ENCODE measurements at places on chromosomes 13 and 19.

- peak; percentile 67 for DNase-seq
These were observed 108.7 kb upstream of the MBNL2 start for GRCh38 chr13:97113231-97114001.

- no peak for DNase-seq
These were observed 54.6 kb upstream of the URI1 start for GRCh38 chr19:29887442-29887855.

GRCh38 chr19:8307400-8307964 lies 676 bp downstream of the CD320 start:
- DNase-seq = no peak

- DNase-seq = no peak
These were observed 687.4 kb downstream of the DIAPH3 start for GRCh38 chr13:59476366-59476765.

GRCh38 chr13:101417043-101417406 lies 717 bp upstream of the NALCN start:
- peak; percentile 42 for DNase-seq

- DNase-seq = no peak
These were observed 4.9 kb upstream of the SGCG start for GRCh38 chr13:23175920-23176319.

DNA sequence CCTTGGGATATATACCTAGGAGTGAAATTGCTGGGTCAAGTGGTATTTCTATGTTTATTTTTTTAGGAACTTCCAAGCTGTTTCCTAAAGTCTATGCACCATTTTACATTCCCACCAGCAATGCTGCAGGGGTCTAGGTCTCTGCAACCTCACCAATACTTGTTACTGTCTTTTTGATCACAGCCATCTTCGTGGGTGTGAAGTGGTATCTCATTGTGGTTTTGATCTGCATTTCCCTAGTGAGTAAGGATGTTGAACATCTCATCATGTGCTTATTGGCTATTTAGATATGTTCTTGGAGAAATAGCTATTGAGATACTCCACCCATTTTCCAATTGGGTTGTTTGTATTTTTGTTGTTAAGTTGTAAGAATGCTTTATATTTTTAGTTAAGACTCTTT lies 2.7 kb downstream of the OR10H2 start:
- DNase-seq = no peak

GRCh38 chr19:3106509-3107141 lies 12.5 kb downstream of the GNA11 start:
- no peak for DNase-seq

DNA sequence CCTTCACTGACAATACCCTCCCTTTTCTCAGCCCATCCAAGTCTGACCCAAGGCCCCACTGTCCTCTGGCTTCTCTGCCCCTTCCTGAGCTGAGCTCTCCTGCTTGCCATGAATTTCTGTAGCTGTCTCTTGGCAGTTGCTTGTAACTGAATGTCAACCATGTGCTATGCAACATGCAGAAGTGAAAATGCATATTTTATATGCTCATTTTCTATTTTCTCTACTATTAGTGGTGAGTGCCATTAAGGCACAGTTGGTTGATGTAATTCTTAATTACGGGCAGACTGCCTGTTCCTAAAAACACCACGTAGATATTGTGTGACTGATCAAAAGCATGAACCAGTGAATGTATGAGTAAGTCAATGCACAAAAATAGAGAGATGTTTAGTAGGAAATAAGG lies 29.6 kb downstream of the TNFSF11 start:
- no peak for DNase-seq

- DNase-seq = no peak
These were observed 419.3 kb upstream of the NBEA start for GRCh38 chr13:34522808-34523207.

GRCh38 chr19:21758296-21758695 lies 9.1 kb downstream of the ZNF100 start:
- no peak for DNase-seq

DNA sequence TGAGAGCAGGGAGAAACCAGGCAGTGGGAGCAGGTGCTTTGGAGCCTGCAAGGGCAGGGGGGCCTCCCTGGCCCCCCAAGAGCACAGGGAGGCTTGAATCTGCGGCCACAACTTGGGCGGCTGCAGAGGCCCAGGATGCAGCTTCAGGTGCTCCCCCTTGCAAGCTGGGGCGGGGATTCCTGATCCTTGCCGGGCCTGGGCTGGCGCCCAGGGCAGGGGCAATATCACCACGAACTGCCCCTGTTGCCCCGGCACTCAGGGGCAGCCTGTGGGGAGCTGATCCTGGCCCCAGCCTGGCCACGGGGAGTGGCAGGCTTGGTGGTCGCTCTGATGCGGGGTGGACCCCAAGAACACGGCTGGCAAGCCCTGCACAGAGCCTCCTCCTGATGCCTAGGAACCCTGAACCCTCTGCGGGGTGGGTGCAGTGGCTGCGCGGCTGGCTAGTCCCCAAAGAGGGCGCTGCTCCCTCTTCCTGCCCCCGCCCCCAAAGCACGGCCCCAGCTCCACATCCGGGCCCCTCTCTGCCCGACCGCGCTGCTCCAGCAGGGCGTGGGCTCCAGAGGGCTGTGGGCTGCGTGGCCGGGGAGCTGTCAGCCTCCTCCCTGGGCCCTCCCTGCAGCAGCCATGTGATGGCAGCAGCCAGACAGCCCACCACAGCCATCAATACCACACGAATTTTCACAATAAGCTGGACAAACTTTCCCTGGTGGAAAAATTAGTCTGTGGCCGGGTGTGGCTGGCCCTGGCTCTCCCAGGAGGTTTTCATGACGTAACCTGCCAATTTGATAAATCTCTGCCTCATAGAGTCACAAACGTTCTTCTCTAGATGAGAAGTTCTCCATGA lies 21.0 kb downstream of the TNFSF9 start:
- DNase-seq = no peak
